DMS79 (cell line): ENCODE measurements at places on chromosomes 2 and 18.

DNA sequence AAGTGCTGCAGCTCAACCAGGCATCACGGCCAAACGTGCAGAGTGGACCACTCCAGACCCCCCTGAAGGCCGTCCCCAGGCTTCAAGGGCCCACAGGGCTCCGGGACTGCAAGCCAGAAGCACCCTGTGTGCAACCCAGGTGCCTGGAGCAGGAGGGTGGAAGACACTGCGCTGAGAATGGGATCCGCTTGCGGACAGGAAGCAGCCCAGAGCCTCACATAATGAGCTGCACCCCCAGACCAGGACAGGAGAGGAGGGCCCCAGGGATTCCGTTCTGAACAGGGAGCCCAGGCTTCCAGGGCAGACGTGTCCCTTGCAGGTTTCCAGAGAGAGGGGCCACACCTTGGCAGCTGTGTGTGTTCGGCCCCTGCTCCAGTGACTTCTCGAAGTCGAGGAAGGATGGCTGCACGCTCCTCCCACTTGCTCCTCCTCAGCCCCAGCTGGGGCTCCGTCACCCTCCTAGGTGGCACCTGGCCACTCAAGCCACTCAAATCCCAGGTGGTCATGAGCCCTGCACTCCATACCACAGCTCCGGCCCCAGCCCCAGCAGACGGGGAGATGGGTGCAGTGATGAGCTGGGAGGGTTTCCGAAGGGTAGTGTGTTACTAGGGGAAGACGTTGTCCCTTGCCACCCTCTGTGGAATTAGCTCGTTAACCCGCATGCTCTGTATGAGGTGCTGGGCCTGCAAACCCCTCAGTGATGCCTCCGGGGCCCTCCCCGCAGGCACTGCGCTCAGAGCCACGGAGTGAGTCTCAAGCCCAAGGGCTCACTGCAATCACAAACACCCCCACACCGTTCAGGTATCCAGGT is 79.2 kb downstream of the NDUFA10 start:
- no peak for DNase-seq

DNA sequence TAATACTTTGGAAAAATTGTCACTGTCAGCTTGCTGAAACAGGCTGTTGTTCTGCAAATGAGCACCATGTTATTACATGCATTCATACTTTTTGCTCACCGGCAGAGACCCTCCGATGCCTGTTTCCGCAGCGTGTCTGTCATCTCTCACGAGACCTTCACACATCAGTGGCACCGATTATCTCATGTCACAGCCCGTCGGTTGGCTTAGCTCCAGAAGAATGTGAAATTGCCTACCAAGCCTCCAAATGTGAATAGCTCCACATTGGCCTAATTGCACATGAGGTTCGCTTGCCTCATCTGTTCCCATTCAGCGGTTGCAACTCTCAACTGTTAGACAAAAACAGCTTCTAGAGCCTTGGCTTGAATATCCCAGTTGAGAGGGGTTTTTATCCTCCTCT is 233.0 kb downstream of the ACTR3 start:
- no peak for DNase-seq

GRCh38 chr2:73142937-73143336 is 30.2 kb upstream of the RAB11FIP5 start:
- DNase-seq, result no peak

DNA sequence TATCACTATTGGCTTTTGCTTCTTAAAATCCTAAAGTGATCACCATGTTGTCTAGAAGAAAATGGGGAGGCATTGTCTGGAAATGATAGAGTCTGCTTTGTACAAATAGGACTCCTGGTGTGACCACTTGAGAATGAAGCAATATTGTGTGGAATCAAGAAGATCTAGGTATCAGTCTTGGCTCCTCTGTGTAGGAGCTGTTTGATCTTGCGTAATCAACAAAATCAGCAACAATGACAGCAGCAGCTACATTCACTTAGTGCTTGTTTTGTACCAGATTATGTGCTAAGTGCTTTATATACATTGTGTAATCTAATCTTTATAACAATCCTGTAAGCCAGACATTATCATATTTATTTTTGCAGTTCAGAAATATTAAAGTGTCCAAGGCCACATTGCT is 17.8 kb downstream of the NCOA1 start:
- no peak for DNase-seq

DNA sequence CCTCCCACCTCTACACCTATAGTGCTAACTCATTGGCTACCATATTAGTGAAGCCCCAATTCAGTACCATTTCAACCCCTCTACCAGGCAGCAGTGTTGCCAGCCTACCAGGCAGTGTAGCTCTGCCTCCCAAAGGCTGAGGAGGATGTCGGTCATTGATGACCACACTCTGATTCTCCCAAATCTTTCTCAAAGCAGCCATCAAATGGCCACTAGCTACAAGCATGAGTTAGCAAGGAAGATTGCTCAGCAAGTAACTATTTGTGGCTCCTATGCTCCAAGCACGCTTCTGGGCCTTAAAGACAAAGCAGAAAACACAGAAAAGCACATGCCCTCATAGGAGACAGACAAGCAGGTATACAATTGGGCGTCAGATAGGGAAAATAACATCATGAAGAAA is 42.7 kb upstream of the AFF3 start:
- no peak for DNase-seq

DNA sequence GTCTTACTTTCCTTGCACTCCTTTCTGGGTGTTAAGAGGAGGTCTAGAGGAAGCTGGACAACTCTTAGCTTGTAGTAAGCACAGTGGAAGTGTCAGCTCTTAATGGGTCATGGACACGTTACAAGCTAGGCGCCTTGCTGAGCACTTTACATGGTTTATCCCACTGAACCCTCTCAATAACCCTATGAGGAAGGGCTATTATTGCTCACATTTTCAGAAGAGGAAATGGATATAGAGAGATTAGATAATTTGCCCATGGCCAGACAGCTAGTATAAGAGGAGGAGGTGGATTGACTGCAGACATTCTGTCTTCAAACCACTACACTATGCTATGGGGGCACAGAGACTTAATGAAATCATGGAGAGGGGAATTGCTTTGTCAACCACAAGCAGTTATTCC is 8.3 kb upstream of the IL1RN start:
- DNase-seq, result no peak

GRCh38 chr18:10973567-10974203 is 175.7 kb downstream of the PIEZO2 start:
- no peak for DNase-seq

GRCh38 chr18:44958455-44958854 is 277.8 kb downstream of the SETBP1 start:
- DNase-seq, result no peak

- DNase-seq, result no peak
Observed at GRCh38 chr2:133232556-133232955, 335.7 kb downstream of the NCKAP5 start.

DNA sequence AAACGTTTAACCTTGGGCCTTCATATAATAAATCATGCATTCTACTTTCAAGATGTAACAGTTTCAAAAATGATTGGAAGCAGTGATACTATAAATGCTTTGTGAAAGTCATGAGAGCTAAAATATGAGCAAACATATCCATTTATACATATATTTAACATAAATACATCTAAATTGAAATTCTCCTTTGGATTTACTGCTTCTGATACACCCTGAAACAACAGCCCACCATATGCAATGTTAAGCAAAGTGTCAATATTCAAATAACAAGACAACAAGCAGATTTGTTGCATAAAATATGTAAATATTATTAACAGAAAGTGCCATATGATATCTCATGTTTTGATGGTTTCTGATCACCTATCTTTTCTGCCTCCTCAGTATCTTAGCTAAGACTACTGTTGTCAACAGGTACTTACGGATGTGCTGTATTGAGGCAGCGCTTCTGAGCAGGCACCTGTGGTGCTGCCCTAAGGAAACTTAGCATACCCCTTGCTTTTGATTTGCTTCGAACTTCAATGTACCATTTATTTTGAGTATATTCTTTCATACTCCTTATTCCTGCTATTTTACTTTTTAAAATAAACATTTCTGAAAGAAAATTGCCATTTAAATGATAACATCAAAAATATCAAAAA is 6.1 kb downstream of the FIGN start:
- no peak for DNase-seq

DNA sequence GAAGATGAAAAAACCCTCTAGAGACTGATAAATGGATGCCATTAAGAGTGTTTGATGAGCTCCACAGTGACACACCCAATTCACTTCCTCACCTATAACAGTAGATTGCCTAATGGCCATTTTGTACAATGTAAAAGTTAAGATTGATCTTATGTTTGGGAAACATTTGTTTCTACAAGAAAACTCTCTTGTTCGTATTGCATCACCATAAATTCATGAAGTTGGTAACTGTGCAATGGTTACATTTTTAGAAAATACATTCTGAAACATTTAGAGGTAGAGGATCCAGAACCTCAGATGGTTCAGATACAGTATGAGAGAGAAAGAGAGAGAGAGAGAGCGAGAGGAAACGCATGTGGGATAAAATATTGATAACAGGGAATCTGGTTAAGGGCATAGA is 31.8 kb downstream of the DAPL1 start:
- no peak for DNase-seq

- DNase-seq, result no peak
Observed at GRCh38 chr2:148132412-148132811, 111.5 kb downstream of the MBD5 start.

- DNase-seq, result no peak
Observed at GRCh38 chr2:75573145-75573878, 12.6 kb upstream of the EVA1A start.

DNA sequence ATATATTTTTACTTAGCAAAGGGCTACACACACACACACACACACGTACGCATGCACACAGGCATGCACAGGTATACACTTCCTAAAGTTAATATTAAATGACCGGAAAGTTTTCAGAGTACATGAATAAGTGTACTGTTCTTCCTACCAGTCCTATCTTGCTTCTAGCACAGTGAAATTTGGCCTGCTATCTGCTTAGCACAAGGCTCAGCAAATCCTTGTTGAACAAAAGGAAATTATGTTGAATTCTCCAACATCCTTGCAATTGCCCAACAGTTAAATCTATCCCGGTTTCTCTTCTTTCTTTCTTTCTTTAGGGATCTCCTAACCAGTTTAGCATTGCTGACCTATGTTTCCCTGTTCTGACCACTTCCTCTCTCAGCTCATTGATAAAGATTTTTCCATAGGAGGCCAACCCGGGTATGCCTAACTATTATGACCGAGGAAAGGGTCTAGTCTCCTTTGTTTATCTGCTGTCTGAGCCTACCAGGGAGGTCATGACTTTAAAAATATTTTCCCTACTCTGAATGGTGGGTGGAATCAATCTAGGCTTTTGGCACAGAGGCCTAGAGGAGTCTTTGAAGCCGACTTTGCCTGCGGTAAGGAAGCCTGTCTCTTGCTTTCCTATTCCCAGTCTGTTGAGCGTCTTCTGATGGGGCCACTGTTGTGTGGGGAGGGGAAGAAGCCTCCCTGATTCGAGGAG is 400.7 kb downstream of the HRH4 start:
- DNase-seq, result no peak

DNA sequence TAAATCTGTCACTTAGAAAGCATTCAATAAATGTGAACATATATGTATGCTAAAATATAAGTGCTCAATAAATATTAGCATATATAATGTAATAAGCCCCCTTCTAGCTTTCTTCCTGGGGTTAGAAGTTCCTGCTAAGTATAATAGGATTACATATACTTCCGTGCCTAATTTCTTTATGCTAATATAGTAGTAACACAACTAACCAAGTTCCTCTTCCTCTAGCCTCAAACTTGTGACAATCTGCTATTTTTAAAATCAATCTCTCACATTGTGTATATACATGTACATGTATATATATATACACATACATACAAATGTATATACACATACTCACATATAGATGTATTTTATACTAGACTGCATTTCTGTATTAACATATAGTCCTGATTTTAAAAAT is 32.2 kb downstream of the TLK1 start:
- no peak for DNase-seq

- no peak for DNase-seq
Observed at GRCh38 chr2:212649646-212650045, 111.0 kb upstream of the ERBB4 start.

DNA sequence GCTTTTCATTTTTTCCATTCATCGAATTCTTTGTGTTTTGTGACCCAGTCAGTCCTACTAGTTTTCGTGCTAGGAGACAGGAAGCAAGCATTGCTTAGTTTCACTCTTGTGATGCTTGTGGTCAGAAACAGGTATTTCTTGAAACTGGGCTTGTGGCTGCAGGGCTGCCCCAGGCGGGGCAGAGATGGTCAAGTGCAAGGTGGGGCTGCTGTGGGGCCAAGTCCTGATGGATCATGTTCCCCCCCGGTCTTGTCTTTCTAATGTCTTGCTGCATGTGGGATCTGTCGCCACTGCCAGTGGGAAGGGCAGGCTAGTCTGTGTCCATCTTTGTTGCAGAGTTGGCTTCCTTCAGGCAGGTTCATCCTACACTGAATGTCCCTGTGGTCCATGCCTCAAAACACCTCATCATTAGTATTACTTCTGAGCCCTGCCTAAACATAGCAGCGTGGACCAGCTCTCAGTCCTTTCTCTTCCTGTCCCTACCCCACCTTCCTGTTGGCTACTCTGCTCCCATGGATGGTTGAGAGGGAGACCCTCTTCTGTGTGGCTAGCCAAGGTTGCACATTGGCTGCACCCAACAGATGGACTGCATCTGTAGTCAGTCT is 38.7 kb downstream of the INPP4A start:
- no peak for DNase-seq

GRCh38 chr2:44598330-44599119 is 236.8 kb downstream of the CAMKMT start:
- DNase-seq, result no peak

- no peak for DNase-seq
Observed at GRCh38 chr2:28387082-28387960, 5.3 kb upstream of the FOSL2 start.

- no peak for DNase-seq
Observed at GRCh38 chr18:45059695-45060094, 379.0 kb downstream of the SETBP1 start.

DNA sequence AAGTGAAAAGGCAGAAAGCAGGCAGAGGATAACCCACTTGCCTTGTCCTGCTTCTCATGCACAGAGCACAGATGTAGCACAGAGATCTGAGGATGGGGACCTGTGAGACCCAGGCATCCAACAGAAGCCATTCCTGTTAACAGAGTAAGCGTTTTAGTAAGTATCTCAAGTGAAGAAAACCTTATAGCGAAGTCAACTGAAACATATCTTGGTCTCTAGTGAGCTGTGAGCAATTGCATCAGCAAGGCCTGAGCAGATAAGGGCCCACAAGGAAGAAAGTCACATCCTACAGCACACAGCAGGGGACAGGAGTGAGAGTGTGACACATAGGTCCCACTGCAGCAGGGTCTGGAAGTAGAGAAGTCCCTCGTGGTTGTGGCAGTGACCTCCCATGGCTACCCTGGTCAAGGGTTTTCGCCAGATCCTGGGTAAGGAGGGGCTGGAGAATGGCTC is 248.7 kb upstream of the TNP1 start:
- DNase-seq, result no peak

DNA sequence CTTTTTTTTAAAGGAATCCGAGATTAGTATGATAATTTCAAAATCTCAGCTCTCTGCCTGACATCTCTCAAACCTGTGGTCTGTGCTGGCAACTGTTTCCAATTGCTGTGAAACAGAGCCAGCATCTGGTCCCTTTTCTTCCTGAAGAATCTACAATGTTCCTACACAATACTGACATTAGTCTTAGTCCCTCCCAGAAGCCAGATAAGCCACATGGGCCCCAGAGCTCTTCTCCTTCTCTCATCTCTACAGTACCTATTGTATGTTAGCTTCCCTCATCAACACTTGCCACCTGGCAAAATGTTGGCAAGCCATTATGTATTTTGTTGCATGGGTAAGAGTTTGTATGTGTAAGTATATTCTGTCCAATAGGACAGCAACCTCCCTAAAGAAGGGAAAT is 62.9 kb upstream of the CDKL4 start:
- no peak for DNase-seq
